ENCODE measurements at places on chromosomes 4 and X.

- no peak for DNase-seq
Observed at GRCh38 chr4:85067342-85067741, 100.9 kb upstream of the WDFY3 start.

DNA sequence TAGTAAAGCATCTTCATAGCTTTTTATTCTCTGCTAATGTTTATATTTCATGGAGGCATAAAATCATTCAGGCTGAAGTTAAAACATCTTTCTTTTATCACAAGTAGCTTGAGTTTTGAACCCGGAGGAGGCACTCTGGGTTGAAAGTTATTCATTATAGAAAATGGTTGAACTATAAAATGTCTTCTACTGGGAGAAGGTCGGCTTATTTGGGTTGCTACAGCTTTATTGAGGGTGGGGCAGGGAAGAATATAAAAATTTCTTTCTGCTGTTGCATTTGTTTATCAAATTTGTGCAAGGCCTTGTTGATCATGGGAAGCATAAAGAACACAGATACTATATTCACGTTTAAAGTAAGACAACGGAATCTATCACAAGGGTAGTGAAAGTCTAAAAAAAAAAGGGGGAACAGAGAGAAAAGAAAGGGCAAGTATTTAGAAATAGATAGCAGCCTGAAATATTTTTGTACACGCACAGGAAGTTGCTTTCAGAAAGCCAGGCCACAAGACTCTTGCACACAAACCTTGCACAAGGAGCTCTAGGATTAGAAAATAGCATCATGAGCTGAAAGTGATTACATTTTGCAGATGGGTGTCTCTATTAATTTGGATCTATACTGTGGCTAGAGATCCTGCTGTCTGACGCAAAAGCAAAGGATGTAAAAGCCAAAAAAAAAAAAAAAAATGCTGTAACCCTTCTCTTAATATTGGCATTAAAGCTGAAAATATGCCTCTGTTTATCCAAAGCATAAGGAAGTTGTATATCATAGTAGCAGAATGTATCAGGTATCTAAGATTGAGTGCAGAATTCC, 37.2 kb upstream of the FAM9C start:
- DNase-seq = no peak

DNA sequence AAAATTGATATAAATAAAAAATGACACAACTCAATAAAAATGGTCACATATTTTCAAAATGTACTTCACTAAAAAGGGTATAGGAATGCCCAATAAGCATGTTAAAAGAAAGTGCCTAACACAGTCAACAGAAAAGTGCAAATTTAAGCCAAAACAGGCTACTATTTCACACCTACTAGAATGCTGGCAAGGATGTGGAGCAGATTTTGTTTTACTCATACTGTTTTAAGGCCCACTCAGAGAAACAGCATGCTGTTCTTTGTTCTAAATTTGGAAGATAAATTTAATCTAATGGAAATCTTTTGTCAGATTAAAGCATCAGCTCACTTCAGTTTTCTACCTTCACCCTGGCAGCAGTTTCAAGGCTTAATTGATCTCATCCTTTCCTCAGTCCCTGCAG, 576.8 kb upstream of the HS3ST1 start:
- no peak for DNase-seq

DNA sequence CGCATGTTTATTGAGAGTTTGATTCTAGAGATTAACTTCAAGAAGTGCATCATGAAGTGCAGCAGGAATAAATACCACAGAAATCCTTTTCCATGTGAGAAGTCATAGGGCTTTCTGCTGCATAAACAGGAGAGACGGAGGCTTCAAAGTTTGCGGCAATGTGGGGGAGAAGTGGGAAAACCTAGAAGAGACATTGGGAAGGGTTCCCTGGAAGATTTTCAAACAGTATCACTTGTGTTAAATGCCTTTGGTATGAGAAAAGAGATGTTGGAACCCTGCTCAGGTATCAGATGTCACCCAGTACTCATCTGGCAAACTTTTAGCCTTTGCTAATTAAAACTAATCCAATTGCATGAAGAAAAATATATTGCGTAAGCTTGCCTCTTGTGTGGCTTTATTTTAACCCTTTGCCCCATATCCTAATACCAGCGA, 15.4 kb downstream of the NHS start:
- no peak for DNase-seq

- DNase-seq = no peak
Observed at GRCh38 chr4:1976416-1977352, 32.1 kb downstream of the NELFA start.

DNA sequence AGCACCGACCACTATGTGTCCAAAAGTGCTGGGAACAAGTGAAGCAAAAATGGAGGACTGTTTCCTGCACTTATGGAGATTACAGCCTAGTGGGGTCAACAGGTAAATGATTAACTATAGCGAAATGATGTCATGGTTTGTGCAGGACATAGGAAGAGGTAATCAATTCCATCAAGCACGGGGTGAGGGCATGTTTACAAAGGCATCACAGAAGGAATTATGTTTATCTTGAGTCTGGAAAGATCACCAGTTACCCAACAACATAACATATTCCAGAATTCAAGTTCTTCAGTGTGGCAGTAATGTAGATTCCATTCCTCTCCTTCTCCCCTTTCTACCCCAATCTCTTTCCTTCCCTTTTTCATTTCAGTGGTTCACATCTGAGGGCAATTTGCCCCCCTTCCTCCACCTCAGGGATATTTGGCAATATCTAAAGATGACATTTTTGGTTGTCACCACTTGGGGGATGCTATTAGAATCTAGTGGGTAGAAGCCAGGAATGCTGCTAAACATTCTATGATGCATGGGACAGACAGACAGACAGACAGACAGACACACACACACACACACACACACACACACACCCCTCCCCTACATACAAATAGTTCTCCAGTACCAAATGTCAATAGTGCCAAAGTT, 24.1 kb downstream of the FAM47E start:
- no peak for DNase-seq

GRCh38 chr4:185068837-185069236, 50.5 kb downstream of the HELT start:
- no peak for DNase-seq

DNA sequence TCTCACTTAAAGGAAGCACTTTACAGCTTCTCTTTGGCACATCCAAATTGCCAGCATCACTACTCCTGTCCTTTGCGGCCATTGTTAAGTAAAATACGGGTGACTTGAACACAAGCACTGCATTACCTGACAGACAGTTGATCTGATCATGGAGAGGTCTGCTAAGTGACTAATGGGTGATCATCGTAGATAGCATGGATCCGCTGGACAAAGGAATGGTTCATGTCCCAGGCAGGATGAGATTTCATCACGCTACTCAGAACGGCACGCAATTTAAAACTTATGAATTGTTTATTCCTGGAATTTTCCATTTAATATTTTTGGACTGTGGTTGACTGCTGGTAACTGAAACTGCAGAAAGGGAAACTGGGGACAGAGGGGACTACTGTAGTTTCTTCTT, 94.1 kb downstream of the NEUROG2 start:
- DNase-seq = no peak

Data from hypothalamus (tissue), 51 donors.